ENCODE measurements at places on chromosomes 5 and 9. TPM values are rescaled to one million over a fixed set of nuclear protein-coding genes. Genes with fewer than 3 reads are reported as not detected.

DNA sequence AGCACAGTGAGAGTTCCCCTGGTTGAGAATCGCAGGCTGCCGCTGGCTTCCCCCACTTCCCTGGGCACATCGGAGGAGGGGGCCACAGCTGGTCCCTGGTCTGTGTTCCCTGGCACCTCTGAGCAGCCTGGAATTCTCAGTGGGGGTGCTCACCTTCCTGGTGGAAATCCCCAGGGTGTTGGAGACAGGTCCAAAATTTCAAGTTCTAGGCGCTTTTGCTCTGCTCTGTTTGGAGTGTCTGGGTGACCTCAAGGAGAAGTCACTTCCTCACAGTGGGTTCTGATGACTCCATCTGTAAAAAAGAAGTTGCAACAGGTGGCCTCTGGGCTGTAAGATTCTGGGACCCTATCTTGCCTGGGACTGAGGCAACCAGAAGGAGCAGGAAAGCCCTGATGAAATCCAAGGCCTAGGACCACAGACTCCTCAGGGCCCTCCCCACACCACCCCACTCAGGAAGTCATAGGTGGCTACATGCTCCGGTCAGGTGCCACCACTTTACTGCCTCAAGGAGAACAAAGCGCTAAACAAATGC, at the start of gene TRAF1:
Gene TRAF1 (minus strand): TSS at position 400 of the 532 bp plus-strand sequence. CDS start 721 bp downstream, outside the sequence.
- no peak for DNase-seq

DNA sequence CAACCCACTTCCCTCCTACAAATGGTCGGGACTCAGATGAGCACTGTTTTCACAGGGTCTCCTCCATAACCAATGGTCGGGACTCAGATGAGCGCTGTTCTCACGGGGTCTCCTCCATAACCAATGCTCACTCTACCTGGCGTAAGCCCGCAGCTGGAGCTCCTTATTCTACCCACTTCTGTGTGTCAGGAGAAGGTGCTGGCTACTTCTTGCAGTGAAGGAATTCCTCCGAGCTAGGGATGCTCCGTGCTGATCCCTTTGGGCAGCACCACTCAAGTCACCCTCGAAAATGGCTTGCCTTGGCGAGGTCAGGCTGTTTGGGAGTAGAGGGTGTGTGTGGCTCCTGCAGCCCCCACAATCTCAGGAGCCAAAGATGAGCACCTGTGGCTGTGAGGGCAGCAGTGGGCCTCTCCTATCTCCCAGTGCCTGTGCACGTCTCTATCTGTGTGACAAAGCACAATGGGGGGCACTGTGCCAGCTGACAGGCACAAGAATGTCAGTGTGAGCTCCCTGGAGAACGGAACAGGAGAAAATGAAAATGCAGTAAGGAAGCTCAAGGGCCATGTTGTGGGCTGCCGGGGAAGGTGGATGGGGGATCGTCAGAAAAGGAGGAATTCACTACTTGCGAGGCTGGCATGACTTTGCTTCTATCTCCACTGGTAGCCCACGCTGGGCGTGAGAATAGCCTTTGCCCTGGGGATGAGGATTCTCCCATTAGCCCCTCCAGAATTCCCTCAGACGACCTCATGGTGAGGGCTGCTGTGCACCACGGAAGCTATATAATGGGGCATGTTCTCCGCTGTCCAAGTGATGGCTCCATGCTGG, 3.9 kb upstream of the BTNL9 start:
- DNase-seq: no peak

DNA sequence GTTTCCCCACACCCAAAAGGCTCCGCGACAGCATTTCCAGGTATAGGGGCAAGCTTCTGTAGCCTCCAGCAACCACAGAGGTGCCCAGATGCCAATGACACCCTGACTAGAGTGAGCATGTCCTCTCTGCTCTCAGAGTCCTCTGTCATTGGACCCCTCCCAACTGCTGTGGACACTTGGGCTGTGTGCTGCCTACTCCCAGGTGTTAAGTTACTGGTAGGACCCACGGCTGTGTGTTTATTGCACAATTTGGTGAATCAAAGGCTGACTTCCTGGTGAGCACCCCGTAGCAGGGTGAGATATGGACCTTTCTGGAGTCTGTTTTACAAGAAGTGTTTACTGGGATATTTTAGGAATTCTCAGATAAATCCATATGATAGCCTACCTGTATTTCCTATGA, 36.0 kb downstream of the SH3GL2 start:
- no peak for DNase-seq

The DRD1 gene
- 0.35 TPM for total RNA-seq

DNA sequence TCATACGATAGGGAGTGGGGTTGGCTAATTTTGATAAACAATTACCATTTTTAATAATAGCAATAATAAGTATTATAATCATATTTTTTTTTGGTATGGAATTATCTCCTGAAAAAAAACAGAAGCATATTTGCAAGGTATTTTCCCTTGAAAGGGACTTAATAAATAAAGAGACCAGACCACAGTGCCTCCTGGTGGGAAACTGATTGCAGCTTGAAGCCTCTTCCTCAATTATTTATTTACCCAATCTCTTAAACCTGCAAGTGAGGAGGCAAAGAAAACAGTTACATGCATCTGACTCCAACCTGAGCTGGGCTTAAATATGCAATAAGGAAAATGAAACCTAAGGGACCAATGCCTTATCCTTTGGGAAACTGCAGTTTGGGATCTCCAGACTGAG, 388.1 kb upstream of the ACO1 start:
- no peak for DNase-seq

DNA sequence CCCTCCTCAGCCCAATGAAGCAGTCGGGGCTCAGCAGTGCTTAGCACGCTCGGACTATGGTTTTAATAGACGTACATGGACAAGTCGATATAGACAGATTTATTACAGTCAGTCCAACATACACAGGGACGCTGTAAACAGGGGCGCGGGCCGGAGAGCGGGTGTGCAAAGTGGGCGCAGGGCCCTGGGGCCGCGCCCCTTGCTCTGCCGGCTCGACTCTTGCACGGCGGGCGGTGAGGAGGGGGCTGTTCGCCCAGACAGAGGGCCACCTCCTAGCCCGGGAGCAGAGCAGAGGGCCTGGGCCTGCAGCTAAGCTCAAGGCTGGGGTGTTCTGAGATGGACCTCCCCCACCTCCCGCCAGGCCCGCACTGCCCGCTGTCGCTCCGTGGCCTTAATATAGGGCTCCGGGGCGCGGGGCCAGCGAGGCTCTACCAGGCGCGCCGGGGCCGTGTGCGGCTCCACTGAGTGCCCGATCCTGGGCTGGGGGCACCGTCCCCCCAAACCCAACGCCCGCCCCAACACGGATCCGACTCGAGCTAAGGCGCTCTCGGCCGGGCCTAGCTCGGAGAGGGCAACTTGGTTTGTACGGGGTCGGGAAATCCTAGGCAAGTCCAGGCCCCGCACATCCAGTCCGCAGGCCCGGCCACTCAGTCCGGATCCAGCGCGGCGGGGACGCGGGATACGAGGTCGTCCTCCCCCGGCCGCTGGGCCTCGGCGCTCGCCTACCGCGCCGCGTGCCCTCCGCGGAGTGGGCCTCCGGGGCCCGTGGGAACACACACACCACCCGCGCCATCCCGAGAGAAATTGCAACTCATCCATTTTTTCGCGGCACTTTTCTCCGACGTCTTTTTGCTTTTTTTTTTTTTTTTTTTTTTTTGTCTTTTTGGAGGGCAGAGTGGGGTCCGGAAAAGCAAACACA, 6.1 kb downstream of the PITX1 start:
- peak; percentile 58 for DNase-seq

The GALNT12 gene
- 0.34 TPM for total RNA-seq

All from chondrocyte (in vitro differentiated cells).